NCI-H1694 (cell line): ENCODE measurements at places on chromosomes 6 and 20.

DNA sequence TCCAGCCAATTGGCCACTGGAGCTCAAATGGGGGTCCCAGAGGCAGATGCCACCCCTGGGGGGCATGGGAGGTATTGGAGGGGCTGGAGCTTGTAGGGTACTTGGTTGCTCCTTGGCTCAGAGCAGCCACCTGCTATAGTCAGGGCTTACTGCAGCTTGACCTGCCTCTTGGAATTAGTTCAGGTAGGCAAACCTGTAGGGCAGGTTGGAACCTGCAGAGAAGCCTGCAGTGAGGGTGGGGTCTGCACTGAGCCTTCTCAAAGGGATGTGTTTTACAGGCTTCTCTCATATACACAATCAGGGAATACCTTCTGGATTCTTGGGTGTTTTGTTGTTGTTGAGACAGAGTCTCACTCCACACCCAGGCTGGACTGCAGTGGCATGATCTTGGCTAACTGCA lies 94.2 kb upstream of the MYL9 start:
- DNase-seq, result no peak

DNA sequence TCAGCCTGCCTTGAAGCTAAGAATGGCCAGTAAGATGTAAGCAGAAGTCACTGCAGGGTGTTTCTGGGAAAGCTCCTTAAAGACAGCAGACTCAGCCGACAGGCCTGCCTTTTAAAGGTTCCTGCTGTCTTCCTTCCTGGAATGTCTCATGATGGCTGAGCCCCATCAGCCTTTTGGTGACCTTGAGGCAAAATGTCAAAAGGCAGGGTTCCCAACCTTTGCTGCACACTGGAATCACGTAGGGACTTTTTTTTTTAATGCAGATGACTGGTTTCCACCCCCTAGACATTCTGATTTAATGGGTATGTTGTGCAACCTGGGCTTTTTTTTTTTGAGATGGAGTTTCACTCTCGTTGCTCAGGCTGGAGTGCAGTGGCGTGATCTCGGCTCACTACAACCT lies 11.6 kb downstream of the MDGA1 start:
- no peak for DNase-seq

GRCh38 chr6:43814111-43814510 lies 44.1 kb downstream of the VEGFA start:
- DNase-seq, result no peak

GRCh38 chr20:15575255-15575654 lies 998.0 kb downstream of the KIF16B start:
- no peak for DNase-seq

DNA sequence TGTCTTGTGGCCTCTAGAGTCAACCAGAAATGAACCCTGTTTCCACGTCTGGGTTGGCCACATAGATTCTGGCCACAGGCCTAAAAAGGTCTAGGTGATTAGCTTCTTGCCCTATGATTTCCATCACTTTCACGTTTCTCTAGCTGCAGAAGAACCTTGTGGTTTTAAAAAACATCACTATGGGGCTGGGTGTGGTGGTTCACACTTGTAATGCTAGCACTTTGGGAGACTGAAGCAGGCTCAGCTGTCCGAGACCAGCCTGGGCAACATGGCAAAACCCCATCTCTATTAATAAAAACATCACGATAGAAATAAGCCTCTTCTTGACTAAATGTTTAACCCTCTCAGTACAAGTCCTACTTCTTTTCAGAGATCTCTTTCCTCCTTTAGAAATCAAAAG lies 27.6 kb downstream of the POLR1C start:
- no peak for DNase-seq

DNA sequence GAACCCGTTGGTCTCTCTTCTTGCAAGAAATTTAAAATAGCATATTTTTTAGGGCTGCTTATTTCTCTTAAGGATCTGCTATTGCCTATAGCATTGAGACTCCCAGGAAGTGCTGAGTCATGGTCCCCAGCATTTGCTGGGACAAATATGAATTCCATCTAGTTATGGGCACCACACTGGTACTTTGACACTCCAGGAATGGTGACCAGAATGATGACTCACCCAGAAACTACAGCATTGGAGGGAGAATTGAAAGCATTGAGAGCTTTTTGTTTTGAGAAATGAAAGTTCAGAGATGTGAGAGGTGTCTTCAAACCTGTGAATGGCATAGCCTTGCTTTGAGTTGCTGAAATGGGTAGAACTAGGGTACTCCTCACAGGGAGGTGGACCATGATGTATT lies 699.7 kb downstream of the DHX35 start:
- no peak for DNase-seq

DNA sequence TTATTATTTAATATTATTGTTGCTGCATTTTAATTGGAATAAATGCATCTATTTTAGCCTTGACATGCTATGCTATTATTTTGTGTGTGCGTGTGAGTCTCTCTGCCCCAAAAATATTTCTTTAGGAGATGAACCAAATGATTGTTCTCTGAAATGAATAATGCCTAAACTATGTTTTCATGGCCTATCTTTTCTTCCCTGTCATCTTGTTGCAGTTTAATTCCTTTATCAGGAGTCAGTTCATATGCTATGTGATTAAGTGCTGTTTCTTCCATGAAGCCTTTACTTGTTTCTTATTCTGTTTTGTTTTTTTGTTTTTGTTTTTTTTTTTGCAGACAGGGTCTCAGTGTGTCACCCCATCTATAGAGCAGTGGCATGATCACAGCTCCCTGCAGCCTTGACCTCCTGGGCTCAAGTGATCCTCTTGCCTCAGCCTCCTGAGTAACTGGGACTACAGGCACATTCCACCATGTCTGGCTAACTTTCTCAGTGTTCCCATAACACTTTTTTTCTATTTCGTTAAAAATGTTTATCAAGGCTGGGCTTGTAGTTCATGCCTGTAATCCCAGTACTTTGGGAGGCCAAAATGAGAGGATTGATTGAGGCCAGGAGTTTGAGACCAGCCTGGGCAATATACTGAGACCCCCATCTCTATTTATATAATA lies 25.7 kb downstream of the TPX2 start:
- DNase-seq, result no peak

DNA sequence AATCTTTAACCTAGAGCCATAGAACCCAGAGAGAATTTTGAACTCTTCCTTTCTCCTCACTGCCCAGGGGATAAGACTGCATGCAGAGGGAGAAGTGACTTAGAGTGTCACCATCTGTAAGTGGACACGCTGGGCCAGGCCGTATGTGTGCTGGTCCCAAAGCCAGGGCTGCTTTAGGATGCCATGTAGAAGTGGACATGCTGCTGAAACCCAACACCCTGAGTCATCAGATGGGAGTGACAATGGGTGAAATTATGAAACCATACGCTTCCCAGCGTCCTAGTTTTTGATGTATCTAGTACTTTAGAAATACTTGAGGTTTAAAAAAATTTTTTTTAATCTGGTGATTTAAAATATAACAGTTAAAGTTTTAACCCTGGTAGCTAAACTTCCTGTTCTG lies 191.1 kb downstream of the FNDC1 start:
- no peak for DNase-seq

GRCh38 chr6:45611491-45611890 lies 233.8 kb upstream of the SUPT3H start:
- no peak for DNase-seq

DNA sequence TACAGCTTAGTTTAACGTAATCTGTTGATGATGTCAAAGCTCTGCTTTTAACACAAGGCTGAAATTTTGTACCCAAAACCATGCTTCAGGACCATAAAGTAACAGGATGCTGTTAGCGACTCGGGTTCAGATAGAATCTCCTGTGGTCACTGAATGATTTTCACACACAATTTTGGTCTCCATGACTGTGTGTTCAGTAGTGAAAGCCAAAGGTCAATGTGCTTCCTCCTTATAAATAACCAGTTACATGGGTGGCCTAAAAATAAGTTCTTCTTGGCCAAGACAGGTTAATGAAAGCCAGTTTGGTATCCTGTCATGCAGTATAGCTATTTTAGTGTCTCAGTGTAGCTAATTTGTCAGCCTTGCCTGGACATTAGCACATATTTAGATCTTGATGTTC lies 19.1 kb upstream of the LOC128125822 start:
- DNase-seq, result no peak

DNA sequence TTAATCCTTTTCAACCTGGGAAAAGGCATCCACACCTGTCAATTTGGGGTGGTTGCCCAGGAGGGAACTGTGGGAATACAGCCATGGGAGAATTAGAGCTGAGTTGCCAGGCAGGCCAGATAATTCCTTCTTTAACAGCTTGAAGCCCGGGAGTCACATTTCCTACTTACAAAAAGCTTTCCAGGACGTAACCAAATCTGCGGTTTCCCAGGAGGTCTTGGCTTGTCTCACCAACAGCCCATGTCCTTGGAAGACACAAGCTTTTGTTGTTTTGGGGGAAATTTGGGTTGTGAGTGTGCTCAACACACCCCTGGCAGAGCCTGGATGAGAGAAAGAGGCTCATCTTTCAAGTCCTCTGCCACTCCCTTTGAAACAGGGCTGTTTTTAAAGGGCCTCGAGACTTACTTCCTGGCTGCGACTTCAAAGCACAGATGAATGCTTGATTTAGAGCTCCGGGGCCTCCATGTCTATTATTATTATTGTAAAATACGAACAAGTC lies 465.9 kb upstream of the BTBD3 start:
- DNase-seq, result no peak

GRCh38 chr6:79230149-79230548 lies 4.3 kb downstream of the HMGN3 start:
- DNase-seq, result no peak

DNA sequence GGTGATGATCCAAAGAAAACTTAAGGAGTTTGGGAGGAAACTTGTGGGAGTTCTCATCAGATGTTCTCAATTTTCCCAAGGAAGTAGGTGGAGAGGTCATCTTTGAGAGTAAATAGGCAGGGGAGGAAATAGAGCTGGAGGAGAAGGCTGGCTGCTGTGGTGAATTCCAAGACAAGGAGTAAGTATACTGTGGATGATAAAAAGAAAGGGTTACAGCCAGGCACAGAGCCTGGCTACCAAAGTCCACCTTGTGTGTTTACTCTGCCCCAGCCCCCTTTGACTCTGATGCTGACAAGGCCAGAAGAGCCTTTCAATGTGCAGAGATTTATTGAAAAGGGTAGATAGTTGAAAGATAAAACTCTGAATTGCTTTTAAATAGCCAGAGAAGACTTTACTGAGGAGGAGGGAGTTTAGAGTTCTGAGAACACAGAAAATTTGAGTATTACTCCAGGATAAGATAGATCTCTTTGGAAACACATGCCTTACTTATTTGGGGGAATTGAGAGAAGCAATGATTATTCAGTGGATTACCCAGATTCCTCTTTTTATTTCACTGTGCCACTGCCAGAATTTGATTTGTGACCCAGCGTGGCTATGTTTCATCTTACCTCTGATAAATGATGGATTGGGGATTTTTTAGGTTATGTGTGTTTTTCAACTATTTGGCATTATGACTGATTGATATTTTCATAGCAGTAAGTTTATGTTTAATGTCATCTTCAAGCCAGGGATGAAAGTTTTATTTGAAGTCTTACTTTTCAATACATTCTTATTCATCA lies 182.6 kb upstream of the JAG1 start:
- DNase-seq, result no peak

- DNase-seq, result no peak
These were observed 125.4 kb downstream of the FYN start for GRCh38 chr6:111747829-111748228.

- DNase-seq, result no peak
These were observed 26.1 kb upstream of the UBE2J1 start for GRCh38 chr6:89378628-89379027.

DNA sequence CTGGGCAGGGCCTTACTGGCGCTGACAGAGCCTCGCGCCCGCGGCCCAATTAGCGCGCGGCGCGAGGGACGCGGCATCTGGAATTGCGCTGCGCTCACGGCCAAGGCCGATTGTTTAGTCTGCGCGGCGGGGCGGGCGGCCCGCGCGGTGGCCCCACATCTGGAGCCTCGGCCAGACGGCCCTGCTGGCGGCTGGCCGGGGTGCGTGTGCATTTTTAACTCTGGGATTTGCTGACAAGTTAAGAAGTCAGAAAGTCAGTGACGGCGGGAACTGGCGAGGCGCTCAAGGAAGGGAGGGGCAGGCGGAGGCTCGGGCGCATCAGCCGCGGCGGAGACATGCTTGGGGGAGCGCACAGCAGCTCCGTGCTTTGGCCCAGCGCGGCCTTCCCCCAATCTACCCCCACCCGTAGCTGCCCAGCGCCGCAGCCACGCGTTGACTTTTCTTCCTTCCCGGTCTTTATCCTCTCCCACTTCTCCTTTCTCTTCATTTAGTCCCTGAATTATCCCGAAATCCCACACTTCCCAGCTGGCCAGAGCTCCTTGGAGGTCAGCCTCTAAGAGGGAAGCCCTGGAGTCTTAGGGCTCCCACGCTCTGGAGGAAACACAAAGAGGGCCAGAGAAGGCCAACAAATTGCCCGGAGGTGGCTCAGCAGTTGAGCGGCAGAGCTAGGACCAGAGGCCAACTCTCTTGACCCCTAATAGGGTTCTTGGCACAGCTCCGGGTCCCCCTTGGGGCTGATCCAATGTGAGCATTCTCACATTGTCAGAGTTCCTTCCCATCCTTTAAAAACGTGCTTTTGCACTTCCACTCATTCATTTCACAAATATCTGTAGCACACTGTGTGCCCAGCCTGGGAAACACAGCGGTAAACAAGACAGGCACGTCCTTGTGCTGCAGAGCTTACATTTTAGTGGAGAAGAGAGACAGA lies 40.8 kb upstream of the FOXP4 start:
- DNase-seq, result no peak

- DNase-seq, result no peak
These were observed 49.7 kb upstream of the ELOVL5 start for GRCh38 chr6:53398247-53399026.

GRCh38 chr6:43997345-43997677 lies 129.9 kb downstream of the MRPL14 start:
- DNase-seq, result no peak

- no peak for DNase-seq
These were observed 27.9 kb downstream of the FOXO3 start for GRCh38 chr6:108588586-108588985.

DNA sequence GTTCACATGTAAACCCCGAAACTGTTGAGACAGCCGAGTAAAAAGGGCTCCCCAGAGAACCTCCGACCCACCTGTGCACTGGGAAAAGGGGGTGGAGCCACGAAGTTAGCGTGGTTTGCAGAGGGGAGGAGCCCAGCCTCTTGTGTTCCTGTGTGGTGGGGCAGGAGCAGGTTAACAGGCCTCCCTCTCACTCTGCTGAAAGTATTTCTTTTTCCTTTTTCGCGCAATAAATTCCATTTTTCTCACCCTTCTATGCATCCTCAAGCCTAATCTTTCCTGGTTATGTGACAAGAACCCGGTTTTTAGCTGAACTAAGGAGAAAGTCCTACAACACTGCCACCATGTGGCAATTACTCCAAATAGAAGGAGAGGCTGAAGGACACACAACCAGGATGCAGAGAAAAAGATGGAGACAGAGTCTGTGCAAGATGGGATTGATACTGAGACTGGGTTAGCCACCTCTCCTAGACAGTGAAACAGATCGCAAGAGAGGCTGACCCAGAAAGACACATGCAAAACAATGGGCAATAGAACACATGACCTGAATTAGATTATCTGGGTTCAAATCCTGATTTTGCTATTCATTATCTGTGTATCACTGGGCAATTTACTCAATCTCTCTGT lies 168.7 kb upstream of the PRSS16 start:
- DNase-seq, result peak; percentile 65

GRCh38 chr6:138724015-138724414 lies 49.6 kb upstream of the CCDC28A start:
- DNase-seq, result no peak
